ENCODE measurements at places on chromosomes 5 and 9. TPM values are rescaled to one million over a fixed set of nuclear protein-coding genes. Genes with fewer than 3 reads are reported as not detected.

DNA sequence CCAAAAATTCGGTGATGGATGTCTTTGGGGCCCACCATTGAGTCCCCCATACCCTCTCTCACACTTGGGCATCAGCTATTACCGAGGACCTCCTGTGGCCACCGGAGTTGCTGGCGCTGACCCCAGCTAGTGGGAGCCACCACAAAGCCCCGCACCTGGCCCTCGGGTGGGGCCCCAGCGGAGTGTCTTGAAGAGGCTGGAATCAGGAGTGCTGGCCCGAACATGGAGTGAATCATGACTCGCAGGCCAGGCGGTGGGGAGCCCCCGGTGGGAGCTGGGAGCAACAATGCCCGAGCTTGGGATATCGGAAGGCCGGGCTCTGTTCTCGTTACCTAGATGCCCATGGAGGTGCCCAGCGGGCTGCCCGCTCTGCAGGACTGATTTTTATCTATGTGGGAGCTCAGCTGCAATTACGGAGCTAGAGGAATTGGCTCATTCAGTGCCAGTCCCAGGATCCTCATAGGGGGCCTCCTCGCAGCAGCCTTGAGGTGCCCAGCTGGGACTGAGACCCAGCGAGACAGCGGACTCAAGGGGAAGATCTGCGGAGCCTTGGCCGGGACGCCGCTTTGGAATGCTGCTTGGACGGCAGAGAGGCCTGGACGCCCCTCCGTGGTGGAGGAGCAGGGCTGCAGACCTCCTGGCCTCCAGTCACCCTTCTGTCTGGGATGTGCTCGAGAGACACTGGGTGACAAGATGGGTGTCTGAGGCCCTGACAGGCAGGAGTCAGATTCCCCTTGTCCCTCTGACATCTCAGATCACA lies 70.8 kb downstream of the PSMB7 start:
- peak overlapping the region; percentile 75 for H3K27ac ChIP-seq
- no peak for DNase-seq
- peaks cover 14% of the 10 kb centered on the region for H3K4me1 ChIP-seq
- H3K4me3 ChIP-seq, result no peak overlapping the region

GRCh38 chr5:53560506-53561191 lies at the start of gene NDUFS4:
Gene NDUFS4, plus strand, starts transcription at chr5:53560639. Its CDS starts 24 bp downstream, at chr5:53560663.
- H3K4me1 ChIP-seq, result peaks cover 35% of the 10 kb centered on the region
- H3K4me3 ChIP-seq, result peak within 1 kb of the TSS; percentile 93
- no peaks in the 10 kb centered on the region for H3K27me3 ChIP-seq
- peak; percentile 83 for DNase-seq
- H3K36me3 ChIP-seq, result no peaks in the 10 kb centered on the region
- peak within 1 kb of the TSS; percentile 92 for H3K27ac ChIP-seq

DNA sequence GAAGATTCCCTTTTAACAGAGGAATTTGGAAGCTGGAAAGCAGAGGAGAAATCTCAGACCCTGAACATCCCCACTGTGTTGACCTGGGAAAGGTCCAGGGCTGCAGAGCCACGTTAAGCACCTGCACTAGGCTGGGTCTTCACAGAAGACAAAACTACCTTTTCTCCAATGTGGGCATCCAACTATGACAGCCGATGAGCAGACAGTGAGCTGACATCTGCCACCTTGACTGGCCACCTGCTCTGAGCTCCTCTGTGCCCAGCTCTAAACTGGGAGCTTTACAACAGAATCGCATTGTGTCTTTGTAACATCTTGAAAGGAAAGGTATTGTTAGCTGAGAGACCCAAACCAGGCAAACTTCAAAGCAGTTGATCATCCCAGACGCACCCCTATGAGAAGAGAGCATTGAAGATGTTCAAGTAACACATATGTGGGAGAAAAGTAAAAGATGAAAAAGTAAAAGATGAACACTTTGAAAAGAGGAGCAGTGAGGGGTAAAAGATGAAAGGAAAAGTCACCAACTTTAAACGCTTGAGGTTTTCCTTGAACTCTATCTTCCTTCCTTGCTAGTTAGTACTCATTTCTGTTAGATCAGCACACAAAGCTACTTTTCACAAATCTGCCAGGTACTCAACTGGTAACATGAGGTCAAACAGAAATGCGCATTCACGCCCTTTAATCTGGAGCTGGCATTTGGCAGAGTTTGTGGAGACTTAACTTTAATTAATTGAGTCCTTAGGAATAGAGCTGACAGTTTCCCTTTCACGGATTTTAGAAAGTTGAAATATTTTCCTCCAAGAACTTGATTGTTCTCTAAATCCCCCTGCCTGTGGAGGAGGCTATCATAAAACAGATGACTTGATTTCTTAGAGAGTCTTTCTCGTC lies 53.2 kb upstream of the CTXN3 start:
- no peaks in the 10 kb centered on the region for H3K27me3 ChIP-seq
- no peak overlapping the region for H3K27ac ChIP-seq
- DNase-seq, result no peak
- no peaks in the 10 kb centered on the region for H3K36me3 ChIP-seq
- no peaks in the 10 kb centered on the region for H3K4me1 ChIP-seq

The MATR3 gene
- 188 TPM for total RNA-seq

The PCDHGB2 gene
- total RNA-seq, result 1.7 TPM

Measured in gastrocnemius medialis (tissue), 4 donors.